ENCODE measurements at places on chromosomes 7 and 10.

DNA sequence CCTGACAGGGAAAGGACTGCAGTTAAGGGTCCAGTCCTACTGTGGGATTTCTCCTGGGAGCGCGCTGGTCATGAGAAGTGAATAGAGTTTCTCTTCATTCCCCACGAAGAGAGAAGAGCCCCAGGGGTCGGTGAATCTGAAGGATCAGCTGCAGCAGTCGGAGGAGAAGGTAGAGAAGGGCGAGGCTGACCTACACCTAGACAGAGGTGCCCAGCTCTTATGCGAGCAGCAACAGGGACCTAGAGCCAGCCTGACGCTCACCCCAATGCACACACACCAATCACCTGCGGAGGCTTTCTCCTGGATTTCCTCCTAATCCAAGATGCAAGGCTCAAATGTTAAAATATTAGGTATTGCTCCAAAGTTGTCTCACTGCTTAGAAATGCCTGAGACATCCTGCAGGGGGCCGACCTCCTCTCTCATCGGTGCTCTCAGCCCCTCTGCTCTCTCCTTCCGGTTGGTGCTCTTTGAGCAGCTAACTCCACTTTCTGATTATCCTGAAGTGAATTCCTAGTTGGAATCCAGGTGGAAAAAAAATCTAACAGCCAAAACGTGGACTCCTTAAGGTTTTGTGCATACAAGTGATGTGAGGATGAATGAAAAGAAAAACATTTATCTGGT, 176.4 kb downstream of the AHR start:
- no peak for DNase-seq

DNA sequence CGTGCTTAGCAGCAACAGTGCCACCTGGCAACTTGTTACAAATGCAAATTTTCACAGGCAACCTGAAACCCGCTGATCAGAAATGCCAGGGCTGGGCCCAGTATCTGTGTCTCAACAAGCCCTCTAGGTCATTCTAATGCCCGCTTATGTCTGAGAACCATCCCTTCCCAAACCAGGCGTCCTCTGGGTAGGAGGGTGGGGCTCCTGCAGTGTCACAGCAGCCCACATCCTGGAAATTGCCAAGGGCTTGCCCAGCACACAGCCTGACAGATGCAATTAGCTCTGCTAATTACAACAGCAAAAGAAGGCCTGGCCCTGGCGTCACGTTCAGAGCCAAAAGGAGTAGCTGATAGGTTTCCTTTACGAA, 15.9 kb downstream of the ITPRIP start:
- DNase-seq, result peak; percentile 60

DNA sequence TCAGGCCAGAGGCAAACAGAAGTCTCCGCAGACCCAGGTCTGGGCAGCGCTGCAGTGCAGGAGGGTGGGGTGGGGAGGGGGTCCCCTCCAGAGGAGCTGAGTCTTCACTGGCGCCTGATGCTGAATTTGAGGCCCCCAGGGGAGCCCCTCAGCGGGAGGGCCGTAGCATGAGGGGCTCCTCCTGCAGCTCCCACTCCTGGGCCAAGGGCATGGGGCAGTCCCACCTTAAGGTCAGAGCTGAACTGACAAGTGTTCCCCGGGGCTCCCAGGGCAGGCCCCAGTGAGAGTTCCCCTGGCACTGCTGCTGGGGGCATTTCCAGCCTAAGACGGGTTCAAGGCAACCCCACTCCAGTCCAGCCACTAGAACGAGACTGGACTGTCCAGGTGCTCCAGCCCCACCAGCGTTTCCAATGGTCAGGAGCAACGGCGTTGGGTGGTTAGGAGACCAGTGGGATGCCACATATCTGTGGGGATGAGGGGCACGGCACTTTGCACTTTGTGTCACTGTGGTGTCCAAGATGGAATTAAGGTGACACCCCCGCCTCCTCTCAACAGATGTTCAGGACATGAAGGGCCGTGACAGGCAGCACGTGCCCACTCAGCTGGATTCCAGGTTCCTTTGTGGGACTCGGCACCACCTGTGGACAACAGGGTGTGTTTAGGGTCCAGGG, 139.1 kb downstream of the PTPRN2 start:
- DNase-seq, result no peak

GRCh38 chr7:125391921-125392320, 462.3 kb upstream of the POT1 start:
- no peak for DNase-seq

- DNase-seq, result no peak
Measured at GRCh38 chr7:158077151-158077840, 510.3 kb downstream of the PTPRN2 start.

DNA sequence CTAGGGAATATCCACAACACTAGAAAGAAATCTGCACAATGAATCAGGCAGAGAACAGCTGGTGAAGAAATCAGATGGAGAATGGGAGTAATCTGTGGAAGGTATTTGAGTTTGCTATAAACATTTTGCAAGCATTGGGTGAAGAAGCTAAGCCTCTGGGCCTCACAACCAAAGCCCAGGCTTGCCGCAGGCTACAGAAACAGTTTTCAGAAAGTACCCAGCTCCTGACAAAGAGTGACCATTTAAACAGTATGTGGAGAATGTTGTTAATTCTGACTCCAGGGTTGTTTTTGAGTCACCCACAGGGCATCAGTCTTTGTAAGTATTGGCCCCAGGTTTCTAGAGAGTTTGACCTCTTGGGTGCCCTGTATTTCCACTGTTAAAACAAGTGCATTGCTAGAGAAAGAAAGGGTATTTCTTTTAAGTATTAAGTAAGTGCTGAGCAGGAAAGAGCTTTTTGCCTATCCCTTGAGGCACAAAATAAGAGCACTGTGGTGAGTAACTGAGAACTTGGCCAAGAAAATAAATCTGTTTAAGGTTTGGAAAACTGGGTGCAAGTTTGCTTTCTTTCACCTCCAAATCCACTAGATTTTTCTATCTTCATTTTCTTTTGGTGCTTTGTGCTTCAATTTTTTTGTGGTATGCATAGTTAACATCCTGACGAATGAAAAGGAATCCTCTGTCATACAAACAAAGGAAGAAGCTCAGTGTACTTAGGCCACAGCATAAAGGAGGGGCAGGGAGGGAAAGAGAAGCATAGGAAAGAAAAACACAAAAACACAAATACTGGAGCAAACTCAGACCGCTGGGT, 691.8 kb downstream of the SUGCT start:
- DNase-seq, result no peak

- no peak for DNase-seq
Measured at GRCh38 chr10:122116331-122116730, 127.4 kb downstream of the TACC2 start.

DNA sequence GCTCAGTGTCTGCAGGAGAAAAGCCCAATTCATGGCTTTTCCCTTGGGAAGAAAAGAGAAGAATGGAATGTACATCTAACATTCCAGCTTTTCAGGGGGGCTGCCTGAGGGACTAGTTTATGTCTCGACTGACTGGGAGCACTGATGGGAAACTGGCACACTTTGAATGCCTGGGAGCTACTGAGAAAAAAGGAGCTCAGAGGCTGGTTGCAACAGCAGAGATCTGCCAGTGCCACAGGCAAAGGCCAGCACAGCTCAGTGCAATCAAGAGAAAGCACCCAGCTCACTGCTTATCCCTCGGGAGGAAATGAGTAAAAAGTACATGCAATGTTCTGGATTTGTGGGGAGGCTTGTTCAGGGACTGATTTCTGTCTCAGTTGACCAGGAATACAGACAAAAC, 226.2 kb downstream of the COBL start:
- DNase-seq, result no peak

GRCh38 chr7:45918556-45918955, 2.5 kb downstream of the IGFBP3 start:
- DNase-seq, result no peak

DNA sequence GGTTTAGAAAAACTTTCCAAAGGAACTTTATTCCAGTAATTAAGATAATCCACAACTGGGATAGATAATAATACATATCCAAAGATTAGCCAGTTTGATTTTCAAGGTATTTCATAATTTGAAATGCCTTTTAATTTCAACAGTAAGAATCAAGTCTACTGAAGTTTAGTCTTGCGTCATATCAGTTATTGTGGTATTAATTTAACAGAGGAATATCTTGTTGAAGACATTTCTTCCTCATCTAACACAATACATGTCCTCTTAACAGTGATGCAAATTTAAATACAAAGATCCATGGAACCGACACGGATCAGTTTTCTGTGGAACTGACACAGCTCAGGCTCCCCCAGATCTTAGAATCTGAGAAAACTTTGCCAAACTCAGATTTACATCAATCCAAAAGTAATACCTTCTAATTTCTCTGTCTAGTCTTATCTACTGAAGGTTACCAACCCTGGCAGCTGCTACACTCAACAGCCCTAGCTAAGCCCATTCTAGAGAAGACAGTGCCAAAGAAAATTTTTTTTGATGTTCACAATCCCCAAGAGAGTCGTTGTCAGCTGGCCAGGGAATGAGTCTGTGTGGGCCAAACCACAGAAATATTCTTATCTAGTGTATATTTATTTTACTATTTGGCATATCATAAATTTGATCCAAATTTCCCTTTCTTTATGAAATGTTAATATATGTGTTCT, 365.2 kb upstream of the MEOX2 start:
- no peak for DNase-seq

GRCh38 chr7:146922782-146923181, 806.2 kb downstream of the CNTNAP2 start:
- DNase-seq, result no peak

DNA sequence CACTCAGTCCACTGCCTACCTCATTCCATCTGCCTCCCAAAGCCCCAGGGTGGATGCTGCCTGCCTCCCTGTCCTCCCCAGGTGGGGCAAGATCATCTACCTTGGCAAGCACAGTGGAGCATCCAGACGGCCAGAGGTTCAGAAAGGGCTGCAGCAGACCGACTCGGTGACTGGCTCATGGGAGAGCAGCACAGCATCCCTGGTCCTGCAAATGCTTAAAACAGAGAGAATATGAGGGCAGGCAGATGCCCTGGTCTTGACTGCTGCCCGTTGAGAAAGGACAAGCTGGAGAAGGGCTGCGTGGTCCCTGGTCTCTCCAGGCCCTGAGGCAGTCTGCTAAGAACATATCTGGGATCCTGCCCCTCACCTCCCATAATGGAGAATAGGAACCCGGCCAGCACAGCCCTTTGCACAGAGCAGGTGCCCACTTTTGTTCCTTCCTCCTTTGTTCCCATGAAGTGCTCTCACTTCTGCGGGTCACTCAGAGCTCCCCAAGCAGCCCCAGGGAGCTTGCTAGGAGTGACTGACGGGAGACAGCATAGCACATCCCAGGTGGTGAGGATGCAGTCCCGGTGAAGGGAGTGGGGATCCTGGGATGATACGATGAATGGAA, 1.4 kb downstream of the HPS1 start:
- DNase-seq, result no peak

GRCh38 chr7:136326045-136326609, 349.0 kb upstream of the MTPN start:
- DNase-seq, result no peak

DNA sequence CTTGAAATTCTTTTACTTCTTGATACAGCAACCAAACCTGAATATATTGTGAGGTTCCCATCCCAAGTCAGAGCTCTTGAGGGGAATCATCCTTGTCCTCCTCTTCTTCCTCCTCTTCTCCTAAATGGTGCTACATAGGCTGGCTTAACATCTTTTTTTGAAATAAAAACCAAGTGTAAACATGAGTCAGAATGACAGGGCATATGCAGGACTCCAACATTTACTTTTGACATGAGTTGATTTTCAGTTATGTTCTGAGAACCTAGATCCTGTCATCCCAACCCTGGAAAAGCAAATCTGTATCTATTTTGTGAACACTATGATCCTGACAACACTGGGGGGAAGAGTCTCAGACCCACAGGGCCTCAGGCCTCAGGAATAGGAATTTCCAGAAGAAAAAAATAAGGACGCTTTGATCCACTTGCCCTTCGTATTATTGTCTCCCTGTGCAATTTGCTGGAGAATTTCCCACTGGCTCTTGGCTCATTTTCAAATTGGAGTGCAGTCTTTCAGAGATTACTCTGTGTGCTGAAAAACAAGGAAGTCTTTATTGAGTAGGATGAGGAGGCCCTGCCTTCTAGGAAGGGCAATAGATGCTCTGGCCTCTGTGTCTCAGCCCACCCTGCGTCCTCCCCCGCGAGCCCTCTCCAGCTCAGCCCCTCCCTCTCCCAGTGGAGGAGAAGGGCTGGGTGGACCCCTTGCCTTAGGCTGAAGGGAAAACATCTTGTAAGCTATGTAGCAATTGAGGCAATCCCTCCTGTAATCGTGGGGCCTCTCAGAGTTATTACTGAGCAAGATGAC, 121.6 kb downstream of the CREB5 start:
- no peak for DNase-seq

DNA sequence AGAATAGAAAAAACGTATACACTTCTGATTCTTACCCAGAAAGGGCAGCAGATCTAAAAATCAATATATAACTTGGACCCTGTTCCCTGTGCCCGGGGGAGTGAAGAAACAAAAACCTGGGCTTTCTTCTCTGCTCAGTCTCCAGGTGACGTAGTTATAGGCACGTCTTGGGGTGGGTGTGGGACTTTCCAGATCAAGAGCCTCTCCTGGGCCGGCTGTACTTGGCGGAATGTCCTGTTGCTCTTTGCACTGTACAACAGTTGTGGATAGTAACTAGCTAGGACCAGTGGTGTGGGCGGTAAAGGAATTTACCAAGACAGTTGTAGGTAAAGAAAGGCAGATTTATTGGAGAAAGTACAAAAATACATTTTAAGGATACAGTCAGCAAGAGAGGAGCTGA, 40.4 kb upstream of the STEAP4 start:
- no peak for DNase-seq

GRCh38 chr10:85858776-85859515, 507.6 kb downstream of the GRID1 start:
- DNase-seq, result no peak

DNA sequence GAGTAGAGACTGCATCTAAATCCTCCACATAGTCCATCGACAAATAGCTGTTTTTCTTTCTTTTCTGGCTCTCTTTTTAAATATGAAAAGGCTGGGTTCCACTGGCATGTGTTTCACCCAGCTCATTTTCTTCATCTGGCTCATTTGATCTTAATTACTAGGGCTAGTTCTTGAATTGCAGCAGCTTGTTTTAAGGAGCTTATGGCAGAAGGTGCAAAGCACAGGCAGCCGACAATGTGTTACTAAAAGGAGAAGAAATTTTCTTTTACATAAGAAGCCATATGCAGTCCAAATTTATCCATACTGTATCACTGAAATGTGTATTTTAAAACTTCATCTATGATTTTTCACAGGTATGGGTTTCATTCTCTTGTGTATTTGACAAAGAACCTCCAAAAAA, 205.6 kb upstream of the PTER start:
- no peak for DNase-seq

DNA sequence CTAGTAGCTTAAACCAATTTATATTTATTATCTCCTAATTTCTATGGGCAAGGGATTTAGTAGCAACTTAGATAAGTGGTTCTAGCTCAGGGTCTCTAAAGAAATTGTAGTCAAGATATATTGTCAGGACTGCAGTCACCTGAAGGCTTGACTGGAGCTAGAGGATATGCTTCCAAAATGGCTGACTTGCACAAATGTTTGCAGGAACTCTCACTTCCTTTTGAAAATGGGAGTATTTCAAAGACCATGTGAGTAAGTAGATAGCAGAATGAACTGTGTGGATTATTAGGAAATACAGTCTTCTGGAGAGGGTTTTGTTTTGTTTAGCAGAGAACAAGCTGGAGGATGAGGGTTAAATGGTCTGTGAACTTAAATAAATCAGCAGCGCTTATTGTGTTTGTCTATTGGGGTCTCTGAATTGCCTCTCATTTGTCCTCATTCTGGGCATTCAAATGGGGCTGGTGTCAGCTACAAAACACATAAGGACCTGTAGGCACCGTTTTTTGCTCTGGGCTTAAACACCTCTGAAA, 524.6 kb downstream of the LRMDA start:
- no peak for DNase-seq

- no peak for DNase-seq
Measured at GRCh38 chr7:107865956-107866775, 24.8 kb upstream of the DLD start.
